ENCODE measurements at places on chromosomes 5 and 9.

GRCh38 chr5:126525630-126526245 lies 69.3 kb downstream of the ALDH7A1 start:
- DNase-seq: no peak

DNA sequence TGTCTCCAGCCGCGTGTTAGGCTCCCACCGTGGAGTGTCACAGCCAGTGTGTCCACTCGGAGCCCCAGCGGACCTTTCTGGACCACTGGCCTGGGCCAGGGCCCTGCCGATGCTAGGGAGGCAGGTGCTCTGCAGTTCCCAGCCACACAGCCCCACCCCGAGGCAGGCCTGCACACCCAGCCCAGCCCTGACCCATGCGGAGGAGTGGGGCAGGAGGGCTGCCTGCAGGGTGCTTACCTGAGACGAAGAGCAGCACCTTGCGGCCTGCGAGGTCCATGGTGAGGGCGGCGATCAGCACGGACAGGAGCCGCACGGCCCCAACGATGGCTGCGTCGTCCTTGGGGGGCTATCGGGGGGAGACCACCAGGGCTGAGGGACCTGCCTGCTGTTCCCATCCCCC lies 5.2 kb downstream of the SLC2A6 start:
- no peak for DNase-seq

GRCh38 chr9:2502760-2503159 lies 118.8 kb upstream of the VLDLR start:
- DNase-seq: no peak

DNA sequence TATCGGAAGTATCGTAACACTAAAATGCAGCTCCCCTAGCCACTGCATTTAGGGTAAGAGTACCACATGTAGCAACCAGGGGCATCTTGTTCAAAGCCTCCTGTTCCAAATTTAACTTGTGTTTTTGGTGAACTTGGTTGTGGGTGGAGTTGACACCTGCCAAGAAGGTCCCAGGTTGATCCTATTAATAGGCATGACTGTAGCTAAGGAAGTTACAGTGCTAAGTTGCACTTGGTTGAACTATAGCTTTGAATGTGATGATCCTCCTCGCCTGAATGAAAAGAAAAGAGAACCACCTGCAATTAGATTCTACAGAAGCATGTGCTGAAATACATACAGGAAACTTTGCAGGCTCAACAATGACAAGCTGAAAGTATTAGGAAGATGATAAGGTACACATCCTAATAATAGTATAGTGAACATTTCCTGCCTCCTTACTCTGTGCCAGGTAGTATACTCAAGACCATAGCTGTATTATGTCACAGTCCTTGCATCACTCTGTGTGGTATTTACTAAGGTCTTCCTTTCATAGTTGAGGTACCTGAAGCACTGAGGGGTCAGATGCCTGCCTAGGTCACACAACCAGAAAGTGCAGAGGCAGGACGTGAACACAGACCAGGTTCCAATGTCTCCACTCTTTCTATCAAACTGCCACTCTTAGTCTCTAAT lies 64.5 kb upstream of the PIP5K1B start:
- no peak for DNase-seq

DNA sequence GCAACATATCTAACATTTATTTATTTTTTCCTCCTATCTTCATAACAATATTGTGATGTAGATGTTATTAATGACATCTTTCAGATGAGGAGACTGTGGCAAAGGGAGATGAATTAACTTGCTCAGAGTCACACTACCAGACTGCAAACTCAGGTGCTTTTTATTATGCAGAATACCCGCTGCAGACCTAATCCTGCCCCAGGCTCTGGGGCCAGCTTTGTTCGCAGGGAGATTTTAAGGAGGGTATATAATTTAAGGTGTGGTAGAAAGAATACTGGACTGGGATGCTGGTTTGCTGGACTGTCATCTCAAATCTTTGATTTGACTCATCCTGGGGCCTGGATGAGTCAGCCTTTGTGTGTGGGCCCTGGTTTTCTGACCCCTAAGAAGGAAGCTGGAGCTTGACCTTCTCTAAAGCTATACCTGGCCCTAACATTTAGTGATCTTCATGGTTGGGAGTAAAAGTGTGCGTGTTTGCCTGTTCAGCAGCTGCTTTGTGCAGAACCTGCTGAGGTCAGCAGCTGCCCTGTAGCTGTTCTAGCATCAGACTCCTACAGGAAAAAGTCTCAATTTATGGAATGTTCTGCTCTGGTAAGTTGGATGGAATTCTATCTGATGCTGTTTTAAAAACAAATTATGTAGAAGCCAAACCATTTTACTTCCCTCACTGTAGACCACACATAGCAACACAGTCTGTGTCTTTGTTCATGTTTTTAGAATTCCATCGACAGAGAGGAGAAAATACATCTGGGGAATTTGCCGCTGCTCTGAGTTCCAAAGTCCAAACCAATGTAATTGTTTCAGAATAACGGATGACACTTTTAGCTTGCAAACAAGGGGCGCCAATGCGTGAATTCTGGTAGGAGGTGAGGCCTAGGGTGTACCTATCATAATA lies 4.5 kb downstream of the SLC36A1 start:
- DNase-seq: peak; percentile 18

GRCh38 chr5:78855026-78855425 lies 130.1 kb downstream of the ARSB start:
- no peak for DNase-seq

- DNase-seq: no peak
Observed at GRCh38 chr9:113946496-113947115, 70.5 kb downstream of the ZNF618 start.

- DNase-seq: no peak
Observed at GRCh38 chr9:27149651-27150050, 40.6 kb downstream of the TEK start.

GRCh38 chr5:142014911-142015584 lies 2.2 kb upstream of the GNPDA1 start:
- peak; percentile 90 for DNase-seq

All from activated CD4-positive, alpha-beta T cell treated with anti-CD3 and anti-CD28 coated beads, Interleukin-2, Interleukin-4, amounts not matched to agents 100 ng/mL and 50 ng/mL, durations not matched to agents 16 hours and 8 hours (primary cell).